ENCODE measurements at places on chromosomes 5 and 9. TPM values are rescaled to one million over a fixed set of nuclear protein-coding genes. Genes with fewer than 3 reads are reported as not detected.

TRPM6 gene
- 48.0 TPM for total RNA-seq

GZMA gene
- total RNA-seq = 3.9 TPM

ELAVL2 gene
- 0.47 TPM for total RNA-seq

CER1 gene
- not detected for total RNA-seq

OR1B1 gene
- total RNA-seq = not detected

FAM53C gene
- 9.2 TPM for total RNA-seq

GOLGA2 gene
- 83.6 TPM for total RNA-seq

NTNG2 gene
- total RNA-seq = 0.75 TPM

ZNF658 gene
- 3.7 TPM for total RNA-seq

DNA sequence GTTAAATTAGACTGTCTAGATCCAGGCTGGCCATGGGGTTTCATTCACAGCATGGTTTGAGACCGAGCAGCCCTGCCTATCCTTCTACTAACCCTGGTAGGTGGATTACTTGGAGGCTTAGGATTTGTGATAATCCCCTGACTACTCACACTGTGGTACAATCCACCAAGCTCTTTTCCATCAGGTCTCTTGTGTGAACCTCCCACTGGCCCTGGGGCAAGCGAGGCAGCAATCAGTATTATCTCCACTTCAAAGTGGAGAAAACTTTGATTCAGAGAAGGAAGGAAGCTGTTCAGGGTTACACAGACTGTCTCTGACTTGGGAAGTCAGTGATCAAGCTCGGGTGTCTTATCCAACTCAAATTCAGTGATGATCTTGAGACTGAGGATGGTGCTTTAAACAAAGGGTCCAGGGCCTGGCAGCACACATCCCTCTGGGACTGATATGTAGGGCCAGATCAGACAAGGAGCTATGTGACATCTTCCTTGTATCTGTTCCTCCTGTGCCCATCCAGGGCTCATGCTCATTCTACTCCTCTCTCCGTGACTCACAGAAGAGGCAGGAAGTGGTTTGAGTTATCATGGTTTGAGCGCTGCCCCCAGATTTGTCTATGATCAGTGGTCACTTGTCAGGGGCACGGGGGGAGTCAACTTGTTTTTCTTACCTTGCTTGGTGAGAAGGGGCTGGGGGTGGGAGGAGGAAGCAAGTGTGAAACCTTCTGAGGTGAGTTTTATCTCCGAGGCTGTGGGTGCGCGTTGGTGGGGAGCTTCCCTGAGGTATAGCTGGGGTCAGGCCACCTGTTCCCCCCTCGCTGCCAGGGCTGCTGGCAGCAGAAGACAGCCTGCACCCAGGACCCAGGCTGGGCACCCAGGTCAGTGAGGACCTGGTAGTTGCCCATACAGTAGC lies 48.6 kb downstream of the RGS3 start:
- no peak for DNase-seq

GRCh38 chr5:140399979-140400729 lies 1.5 kb upstream of the ANKHD1 start:
- DNase-seq = peak; percentile 16

DNA sequence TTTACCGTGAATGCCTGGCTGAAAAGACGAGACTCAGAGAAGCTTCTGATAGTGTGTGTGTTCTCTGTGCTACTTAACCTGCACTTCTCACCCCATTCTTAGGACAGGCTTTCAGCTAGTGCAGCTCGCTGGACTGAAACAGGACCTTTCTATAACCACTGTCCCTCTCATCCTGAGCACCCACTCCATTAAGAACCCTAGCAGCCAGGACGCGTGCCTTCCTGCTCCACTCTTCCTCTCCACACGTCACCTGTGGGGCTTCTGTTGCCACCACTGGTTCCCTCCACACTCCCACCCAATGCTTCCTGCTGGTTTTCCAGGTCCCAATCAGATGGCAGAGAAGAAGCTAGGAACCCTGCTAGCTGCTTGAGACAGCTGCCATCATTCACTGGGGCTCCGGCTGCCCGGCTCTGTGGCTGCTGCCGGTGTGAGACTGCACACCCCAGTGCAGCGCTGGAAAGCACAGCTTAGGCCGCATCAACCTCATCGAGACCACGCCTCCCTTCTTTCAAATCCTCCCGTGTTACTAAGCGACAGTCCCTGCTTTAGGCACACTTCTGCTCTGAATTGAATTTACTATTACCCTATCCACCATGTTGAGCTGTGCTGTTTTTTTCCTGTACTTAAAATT lies 44.0 kb downstream of the RNF130 start:
- no peak for DNase-seq

GRCh38 chr5:164352695-164353094 lies 847.3 kb downstream of the MAT2B start:
- no peak for DNase-seq

DNA sequence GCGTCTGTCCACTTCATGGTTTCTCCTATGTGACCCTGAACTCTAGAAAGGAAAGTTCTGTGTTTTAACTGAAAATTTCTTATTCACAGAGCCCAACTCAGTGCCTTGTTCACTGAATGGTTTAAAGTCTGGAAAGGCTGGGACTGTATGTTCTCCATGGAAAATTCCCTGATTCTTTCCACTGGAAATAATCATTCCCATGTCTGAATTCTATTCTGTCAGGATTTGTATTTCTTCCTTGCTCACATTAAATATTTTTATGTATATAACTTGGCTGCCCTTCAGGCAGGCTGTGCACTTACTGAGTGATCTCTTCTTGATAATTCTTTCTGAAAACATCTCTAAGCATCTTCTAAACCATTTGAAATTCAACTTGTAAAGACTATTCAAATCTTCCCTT lies 1126.9 kb upstream of the DMAC1 start:
- DNase-seq = no peak

- no peak for DNase-seq
Observed at GRCh38 chr9:77978086-77978781, 53.4 kb downstream of the GNAQ start.

- DNase-seq = peak; percentile 70
Observed at GRCh38 chr5:142748568-142749249, 21.5 kb upstream of the ARHGAP26 start.

- DNase-seq = no peak
Observed at GRCh38 chr5:142491270-142491669, 166.4 kb upstream of the SPRY4 start.

- no peak for DNase-seq
Observed at GRCh38 chr9:123640792-123641222, 284.8 kb downstream of the CRB2 start.

DNA sequence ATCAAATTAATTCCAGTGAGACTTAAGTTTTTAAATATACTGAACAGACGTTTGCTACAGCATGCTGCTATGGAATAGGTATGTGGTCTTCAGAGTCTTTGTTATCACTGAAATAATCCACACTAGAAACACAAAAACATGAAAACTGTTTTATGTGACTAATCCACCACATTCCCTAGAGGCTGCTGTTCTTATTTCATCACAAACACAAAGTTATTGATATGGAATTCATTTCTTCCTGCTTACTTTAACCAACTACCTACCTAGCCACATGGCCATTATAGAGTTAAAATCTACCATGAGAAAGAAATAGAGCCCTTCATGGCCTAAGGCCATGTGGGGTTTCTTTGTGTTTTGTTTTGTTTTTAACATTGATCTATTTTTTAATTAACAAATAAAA lies 232.3 kb upstream of the PTGER4 start:
- no peak for DNase-seq
